HS-27A (cell line): ENCODE measurements at places on chromosomes 13 and 19.

DNA sequence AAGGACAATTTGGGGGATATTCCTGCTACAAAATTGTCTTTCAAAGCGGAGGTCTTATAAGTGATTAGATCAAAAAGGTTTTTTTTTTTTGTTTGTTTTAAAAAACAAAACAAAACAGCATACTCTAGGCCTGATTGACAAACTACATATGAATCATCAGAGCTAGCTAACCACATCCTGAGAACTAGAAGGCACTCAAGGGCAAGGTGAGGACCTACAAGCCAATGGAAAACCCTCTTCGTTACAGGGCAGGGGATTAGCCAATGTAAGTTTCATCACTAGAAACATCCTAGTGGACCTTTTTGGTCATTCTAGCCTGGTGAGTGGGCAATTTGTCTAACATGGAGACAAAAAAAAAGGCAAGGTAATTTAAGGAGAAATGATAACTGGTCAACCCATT is 428.6 kb downstream of the RFC3 start:
- no peak for DNase-seq

DNA sequence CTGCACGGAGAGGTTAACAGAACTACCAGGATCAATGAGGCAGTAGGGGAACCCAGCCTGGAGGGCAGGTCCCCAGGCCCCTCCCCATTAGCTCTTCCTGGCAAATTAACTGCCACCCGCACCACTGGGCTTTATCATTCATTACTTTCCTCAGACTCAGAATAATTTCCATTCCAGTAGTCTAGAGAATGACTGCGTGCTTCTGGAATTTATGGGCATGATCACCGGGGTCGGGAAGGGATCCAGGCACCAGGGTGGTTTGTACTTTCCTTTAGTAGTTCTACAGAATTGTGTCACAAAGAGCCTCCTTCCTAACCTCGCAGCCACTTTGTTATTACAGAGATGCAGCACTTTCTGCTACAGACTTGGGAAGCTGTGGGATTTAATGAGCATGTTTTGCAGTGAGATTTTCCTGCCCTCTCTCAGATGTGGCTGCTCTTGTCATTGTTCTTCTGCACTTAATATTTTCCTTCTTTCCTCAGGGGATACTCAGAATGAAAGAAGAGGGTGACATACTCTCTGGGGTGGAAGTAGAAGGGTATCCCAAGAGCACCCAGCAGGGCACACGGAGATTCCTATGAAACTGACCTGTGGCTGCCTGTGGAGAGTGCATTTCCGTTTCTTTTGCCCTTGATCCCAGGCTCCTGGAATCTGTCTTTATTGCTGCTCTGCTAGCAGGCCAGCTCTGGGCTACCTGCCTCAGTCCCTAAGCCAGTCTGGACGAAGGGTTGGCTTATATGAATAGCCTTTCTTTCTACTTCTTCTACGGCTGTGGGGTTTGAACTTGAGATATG is 285.0 kb upstream of the SLC10A2 start:
- no peak for DNase-seq

DNA sequence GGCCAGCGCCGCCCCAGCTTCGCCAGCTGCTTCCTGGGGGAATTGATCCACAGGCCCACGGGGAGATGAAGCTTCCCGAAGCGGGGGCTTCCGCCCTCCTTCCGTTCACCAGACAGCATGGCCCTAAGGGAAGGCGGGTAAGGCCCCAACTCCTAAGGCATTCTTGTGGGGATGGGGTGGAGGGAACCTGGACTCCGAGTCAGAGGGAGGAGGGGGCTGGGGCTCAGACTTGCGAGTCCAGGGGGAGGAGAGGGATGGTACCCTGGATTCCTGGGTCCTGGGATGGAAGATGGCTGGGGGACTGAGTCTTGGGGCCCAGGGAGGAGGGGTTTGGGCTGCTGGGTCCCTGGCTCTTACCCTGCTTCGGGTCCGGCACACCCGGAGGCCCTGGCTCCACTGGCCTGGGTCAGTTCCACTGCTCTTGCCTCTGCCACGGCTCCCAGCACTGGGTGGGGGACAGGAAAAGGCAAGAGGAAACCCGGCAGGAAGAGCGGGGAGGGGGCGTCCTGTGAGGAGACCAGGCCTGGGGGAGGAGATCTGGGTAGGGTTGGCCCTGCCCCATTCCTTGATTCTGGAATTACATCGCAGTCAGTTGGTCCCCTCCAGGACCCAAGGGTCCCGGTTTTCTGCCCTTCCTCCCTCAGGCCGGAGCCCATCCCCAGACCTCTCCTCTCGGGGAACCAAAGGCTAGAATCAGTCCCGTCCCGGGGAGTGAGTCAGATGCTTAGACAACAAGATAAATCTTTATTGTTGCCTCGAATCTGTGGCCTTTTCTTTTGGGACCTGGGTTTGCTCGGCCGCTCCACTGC is at the start of gene RASIP1:
Gene RASIP1, minus strand, starts transcription at position 447 of the 809 bp plus-strand sequence. Its CDS starts 328 bp downstream, at position 119.
- no peak for DNase-seq

GRCh38 chr19:16445238-16446107 is 26.3 kb downstream of the EPS15L1 start:
- DNase-seq = no peak

DNA sequence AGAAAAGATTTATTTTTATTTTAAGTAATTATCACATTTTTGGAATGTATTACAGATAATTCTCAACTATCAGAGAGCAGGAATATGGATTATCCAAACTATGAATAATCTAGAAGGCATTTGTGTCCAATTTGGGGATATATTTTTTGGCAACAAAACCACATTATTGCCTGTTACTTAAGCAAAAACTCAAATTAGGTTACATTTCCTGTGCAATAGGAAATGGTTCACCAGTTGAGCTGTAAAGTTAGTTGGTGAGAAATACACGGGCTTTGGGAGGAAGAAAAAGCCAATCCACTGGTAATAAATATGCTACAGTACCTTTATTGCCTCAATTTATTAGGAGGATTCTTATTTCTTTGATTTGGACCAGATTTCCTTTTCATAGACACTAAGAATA is 1075.2 kb downstream of the PCDH9 start:
- peak; percentile 11 for DNase-seq
